Liver (tissue), 10 donors: ENCODE measurements at places on chromosomes 4 and X. TPM values are rescaled to one million over a fixed set of nuclear protein-coding genes. Genes with fewer than 3 reads are reported as not detected.

The RPS3A gene
- 548 TPM for total RNA-seq

The RAB28 gene
- 7.2 TPM for total RNA-seq

The JADE3 gene
- total RNA-seq, result 9.0 TPM

The PAGE4 gene
- not detected for total RNA-seq

The AVPR2 gene
- not detected for total RNA-seq

The P2RY4 gene
- total RNA-seq, result 0.08 TPM

DNA sequence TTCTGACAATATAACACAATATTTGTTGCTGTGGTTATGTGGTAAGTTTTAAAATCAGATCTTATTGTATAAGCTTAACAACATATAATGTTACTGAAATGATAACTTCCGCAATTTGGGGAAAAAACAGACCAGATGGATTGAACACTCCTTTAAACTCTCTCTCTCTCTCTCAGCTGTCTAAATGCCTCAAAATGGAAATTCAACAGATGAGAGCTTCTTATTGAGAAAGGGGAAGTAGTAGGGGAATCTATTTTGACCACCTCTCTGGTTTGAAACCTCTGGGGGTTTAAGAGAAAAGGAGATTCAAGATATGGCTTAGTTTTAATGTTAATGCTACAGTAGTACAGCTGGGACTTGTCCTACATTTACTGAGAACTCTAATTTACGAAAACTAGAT is 40.3 kb downstream of the DMD start:
- no peak for DNase-seq

DNA sequence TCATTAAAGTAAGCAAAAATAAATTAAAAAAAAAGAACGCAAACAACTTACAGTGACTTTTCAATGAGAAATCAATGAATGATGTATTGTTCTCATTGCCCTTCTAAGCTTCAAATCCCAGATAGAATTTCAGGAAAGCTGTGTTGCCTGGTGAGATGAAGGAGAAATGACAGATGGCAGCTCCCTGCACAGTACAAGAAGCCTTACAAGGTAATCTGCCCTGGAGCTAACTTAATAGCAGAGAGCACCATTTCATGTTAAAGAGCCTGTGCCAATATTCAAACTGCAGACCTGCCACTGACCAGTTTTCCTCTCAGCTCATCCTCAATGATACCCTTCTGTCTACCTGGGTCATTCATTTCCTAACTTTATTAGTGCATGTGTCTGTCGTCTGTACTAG is 54.0 kb downstream of the GC start:
- no peak for DNase-seq

GRCh38 chrX:48751343-48751742 is 10.2 kb upstream of the GLOD5 start:
- DNase-seq, result no peak

- no peak for DNase-seq
These were observed 48.8 kb upstream of the MAN2B2 start for GRCh38 chr4:6526156-6526555.

DNA sequence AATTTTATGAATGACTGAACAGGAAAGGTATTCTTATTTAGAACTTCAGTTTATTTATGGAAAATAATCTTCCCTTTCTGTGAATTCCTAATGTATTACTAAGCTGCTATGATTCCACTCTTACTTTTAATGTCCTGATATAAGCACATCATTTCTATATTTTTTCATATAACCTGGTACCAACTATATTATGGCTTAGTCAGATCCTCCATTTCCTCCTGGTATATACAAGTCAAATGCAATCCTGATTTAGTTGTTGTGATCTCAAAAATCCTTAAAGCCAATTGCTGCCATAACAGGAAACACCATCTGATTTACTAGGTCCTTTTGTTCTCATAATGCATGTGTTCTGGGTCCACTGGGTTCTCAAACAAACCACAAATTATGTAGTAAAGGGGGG is 26.8 kb downstream of the TRMT2B start:
- no peak for DNase-seq

DNA sequence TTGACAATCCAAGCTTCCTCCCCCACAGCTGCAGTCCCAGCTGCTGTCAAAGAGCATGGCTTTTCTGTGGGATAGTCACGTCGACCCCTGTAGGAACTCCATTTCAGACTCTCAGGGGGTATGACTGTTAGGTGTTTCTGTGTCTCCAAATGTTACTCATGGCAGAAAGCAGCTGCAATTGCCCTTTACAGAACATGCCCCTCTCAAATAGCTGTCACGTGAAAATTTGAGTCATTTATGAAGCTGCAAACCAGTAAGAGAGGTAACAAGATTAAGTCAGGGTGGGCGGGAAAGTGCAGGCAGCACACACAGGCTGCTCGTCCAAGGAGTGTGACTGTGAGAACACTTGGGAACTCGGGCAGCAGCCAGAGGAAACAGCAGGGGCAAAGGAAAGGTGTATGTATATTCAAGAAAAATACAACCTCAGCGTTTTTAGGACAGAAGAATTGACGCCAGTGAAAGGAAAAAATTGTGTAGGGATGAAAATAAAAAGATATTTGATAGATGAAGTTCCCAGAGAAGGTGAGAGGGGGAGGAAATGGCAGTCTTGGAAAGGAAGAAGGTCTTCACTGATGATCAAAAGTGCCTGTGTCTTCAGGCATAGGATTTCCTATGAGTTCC is 66.5 kb upstream of the TMEM184C start:
- no peak for DNase-seq

DNA sequence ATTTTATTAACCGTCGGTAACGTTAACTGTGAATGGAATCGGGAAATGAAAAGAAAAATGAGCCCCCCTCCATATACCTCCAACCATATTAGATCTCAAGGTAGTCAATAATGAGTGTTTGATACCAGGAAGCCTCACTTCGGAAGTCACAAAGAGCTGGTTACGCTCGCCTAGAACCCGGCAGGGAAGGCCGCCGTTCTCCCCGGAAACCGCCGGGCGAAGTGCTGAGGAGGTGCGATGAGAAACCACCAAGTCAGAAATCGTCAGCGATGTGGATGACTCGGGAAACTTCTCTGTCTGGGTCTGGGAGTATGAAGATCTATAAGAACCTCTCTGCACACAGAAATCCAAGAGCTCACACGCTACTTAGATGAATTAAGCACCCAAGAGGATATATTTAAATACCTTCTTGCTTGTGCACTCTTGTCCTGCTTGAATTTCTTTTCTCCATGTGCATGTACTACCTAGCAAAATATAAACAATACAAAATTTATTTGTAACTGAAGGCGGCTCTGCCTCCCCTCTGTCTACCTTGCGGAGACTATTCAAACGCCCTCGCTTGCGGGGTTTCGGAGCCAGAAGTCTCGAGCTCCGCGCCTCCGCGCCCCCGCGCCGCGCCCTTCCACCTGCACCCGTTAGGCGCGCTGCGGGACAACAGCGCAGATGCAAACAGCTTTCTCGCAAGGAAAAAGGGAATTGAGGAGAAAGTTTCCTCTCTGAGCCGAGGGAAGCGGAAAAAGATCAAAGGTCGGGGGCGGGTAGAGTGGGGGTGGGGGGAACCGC is 17.8 kb downstream of the NKX6-1 start:
- DNase-seq, result no peak

- DNase-seq, result no peak
These were observed 9.7 kb downstream of the CXorf38 start for GRCh38 chrX:40637687-40638086.

DNA sequence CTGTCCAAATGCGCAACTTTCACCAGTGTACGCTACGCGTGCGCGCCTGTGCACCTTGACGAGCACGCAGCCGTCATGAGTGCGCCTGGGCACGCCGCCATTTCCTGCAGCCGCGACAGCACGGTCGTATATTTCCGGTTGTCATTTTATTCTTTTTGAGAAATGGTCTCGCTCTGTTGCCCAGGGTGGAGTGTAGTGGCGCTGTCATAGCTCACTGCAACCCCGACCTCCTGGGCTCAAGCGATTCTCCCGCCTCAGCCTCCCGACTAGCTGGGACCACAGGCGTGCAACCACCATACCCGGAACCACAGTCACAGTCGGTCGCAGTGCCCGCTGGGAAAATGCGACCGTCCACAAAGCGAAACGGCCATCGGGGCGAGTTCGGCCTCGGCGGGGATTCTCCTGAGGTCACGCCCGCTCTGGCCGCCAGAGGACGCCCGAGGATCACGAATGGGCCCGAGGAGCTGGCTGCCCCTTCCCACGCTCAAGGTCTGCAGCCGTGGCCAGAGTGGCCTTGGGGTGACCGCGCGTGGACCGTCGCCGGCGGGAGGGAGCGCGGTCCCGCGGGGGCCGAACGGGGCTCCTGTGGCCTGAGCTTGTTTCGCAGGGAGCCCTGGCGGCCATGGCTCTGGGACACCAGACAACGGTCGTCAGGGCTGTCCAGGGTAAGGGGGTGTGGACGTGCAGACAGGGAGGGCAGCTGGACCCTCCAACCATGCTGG is 23.7 kb upstream of the PNMA3 start:
- DNase-seq, result peak; percentile 72

- DNase-seq, result no peak
These were observed 22.1 kb upstream of the ADH7 start for GRCh38 chr4:99457270-99457669.

- DNase-seq, result no peak
These were observed 124.4 kb downstream of the CPE start for GRCh38 chr4:165502916-165503907.

GRCh38 chr4:137067735-137068134 is 464.6 kb downstream of the PCDH18 start:
- DNase-seq, result no peak

DNA sequence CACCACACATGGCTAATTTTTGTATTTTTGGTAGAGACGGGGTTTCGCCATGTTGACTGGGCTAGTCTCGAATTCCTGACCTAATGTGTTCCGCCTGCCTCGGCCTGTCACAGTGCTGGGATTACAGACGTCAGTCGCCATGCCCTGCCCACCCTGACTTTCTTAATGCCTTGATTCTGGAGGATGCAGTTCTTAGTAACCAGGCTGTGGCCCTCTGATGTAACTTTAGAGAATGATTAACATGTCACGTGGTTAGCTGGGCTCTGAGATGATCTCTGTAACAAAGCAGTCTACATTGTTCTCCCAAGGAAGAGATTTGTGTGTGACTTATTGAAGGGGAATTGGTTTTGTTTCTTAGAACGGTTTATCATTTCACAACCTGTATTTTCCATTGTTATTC is 30.6 kb downstream of the ANK2 start:
- DNase-seq, result no peak

GRCh38 chr4:123265443-123265842 is 131.2 kb upstream of the SPRY1 start:
- no peak for DNase-seq

DNA sequence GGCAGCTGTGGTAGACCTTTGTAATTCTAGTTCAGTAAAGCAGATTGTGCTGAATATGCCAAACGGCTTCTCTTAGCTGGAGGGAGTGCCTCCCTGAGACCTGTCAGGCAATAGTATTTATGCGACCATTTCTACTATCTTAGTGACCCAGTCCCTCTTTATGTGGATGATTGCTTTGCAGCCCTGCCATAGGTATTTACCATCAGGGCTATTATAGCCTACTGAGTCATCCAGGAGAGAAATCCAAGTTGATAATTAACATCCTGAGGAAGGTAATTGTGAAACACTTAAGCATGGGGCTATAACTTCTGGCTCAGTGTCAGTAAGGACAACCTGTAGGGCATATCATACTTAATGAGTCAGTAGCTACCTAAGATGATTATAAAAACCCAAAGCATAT is 103.9 kb upstream of the MAOA start:
- DNase-seq, result no peak

DNA sequence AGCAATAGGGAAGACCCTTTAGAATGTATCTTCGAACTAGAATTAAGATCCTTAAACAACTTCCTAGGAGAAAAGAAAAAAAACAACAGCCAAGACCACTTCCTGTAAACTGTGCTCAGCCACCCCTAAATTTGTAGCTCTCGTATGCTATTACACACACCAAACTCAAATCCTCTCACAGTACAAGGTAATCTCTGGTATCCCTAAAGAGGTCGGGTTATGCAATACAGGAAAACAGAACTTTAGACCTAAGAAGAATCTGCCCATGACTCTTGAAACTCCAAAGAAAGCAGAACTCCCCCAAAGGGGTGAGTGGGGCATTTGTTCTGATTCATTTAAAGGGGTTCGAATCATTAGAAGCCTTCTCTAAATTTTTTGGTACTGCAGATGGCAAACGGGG is 170.9 kb upstream of the CASK start:
- no peak for DNase-seq

GRCh38 chr4:55964046-55964445 is 15.3 kb downstream of the CEP135 start:
- DNase-seq, result no peak

- peak; percentile 28 for DNase-seq
These were observed 42.1 kb downstream of the SLC2A9 start for GRCh38 chr4:9979101-9979701.

DNA sequence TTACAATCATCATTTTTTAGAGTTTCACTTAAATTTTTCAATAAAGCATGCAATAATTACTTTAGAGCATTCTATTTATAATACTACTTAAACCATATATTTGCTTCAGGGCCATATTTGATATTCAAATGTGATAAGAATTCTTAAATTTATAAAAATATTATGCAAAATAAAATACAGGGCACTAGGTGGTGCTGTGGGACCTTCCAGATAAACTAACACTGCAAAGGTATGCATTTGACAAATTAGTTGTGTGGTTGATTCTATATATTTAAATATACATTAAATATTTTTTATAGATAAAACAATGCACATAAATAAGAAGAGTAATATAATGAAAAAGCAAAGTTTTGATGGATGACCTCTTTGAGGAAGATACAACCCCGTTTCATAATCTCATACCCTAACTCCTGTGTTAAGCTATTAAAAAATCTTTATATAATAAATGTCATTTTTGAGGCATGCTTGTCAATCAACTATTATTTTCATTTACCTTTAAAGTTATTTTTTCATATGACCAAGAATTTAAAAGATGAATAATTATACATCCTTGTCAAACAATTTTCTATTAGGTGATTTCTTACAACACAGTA is 128.4 kb downstream of the REELD1 start:
- no peak for DNase-seq

DNA sequence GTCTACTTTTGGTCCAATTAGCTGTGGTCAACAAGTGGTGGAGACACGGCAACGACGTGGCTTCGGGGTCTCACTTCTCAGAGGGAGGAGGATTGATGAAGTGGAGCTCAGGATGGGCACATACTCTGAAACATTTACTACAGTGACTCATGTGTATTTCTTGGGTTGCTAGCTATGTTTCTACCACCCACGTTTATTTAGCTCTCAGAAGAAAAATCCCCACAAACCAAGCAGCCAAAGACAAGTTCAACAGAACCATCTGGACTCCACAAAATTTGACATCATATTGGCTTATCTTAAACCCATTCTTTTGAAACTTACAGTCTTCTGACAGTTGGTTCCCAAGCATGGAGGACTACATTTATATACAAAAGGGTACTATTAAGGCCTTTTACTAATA is 158.0 kb downstream of the CBLL2 start:
- DNase-seq, result no peak

- DNase-seq, result no peak
These were observed 192.0 kb downstream of the SMIM20 start for GRCh38 chr4:26105815-26106699.

- no peak for DNase-seq
These were observed 65.8 kb downstream of the EPHA5 start for GRCh38 chr4:65604515-65604914.
